Mesangial cell (primary cell): ENCODE measurements at places on chromosomes 1 and 21. TPM values are rescaled to one million over a fixed set of nuclear protein-coding genes. Genes with fewer than 3 reads are reported as not detected.

The ETNK2 gene
- total RNA-seq: 9.8 and 19.3 TPM in 2 replicates

The IFNAR2 gene
- total RNA-seq: 3.9 and 8.1 TPM in 2 replicates

The KDF1 gene
- 1.6 and 3.4 TPM in 2 replicates for total RNA-seq

The ITGB2 gene
- 2.2 TPM in 1 of 2 replicates, not detected in the other for total RNA-seq

The CLDN17 gene
- total RNA-seq: not detected in 2 replicates

The OR2AK2 gene
- not detected in 2 replicates for total RNA-seq

The CD1B gene
- total RNA-seq: not detected in 2 replicates

The MAN1C1 gene
- 0.49 and 1.6 TPM in 2 replicates for total RNA-seq

The MATN1 gene
- total RNA-seq: not detected in 2 replicates

The C1QA gene
- total RNA-seq: not detected in 2 replicates

The TCP10L gene
- total RNA-seq: under 0.01 TPM in 1 of 2 replicates, not detected in the other

The INAVA gene
- 23.2 and 35.4 TPM in 2 replicates for total RNA-seq

The IPO13 gene
- 24.3 and 29.8 TPM in 2 replicates for total RNA-seq

The ST6GALNAC5 gene
- total RNA-seq: 1.5 and 5.6 TPM in 2 replicates

The GOLT1A gene
- total RNA-seq: 0.38 TPM in 1 of 2 replicates, not detected in the other

The OR2G3 gene
- total RNA-seq: not detected in 2 replicates
